WTC11 (cell line): ENCODE measurements at places on chromosomes 2 and 18. TPM values are rescaled to one million over a fixed set of nuclear protein-coding genes. Genes with fewer than 3 reads are reported as not detected.
A peak's percentile ranks its signal among the peaks of the same experiment; 100 is the strongest.

GRCh38 chr2:24912986-24913385 lies 7.1 kb downstream of the ADCY3 start:
- peak; percentile 8 for DNase-seq

PIEZO2 gene
- total RNA-seq: 10.7 to 16.9 TPM (median 15.1 TPM) in 3 replicates

TTR gene
- 1.0 to 1.7 TPM (median 1.3 TPM) in 3 replicates for total RNA-seq

DNA sequence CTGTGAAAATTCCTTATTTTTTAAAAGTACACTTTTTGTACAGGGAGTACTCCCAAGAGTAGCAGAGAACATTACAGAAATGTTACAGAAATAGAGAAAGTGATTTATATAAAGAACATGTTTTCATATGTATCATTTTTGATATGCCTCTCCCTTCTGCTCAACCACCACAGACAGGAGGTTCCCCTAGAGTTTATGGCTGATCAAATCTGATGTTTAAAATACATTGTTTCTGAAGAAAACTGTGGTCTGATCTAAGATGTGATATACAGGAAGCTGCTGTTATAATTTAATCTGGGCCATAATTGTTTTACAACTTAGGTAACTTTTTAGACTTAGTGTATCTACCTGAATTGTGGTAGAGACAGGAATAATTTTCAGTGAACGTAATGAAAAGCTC lies 37.0 kb downstream of the STAT4 start:
- DNase-seq: no peak

PGAP1 gene
- 25.2 to 29.4 TPM (median 28.2 TPM) in 3 replicates for total RNA-seq

GRCh38 chr2:137842430-137842829 lies 121.8 kb upstream of the HNMT start:
- DNase-seq: no peak

DNA sequence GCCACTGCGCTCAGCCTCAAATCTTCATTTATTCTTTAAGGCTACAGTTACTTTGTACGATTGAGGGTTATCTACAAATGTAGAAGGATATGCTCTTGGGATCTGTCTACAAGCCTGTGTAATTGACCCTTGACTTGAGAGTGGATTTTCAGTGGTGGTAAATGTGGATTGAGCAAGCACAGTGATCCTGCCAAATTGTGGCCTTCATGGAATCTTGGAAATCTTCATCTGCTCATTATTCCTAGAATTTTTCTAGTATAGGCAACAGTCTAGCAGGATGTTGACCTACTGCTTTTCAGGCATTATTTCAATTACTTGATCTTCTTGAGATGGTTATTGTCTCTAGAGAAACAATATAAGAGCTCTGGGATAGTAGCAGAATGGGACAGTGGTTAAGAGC lies 226.1 kb upstream of the REV1 start:
- no peak for DNase-seq

DNA sequence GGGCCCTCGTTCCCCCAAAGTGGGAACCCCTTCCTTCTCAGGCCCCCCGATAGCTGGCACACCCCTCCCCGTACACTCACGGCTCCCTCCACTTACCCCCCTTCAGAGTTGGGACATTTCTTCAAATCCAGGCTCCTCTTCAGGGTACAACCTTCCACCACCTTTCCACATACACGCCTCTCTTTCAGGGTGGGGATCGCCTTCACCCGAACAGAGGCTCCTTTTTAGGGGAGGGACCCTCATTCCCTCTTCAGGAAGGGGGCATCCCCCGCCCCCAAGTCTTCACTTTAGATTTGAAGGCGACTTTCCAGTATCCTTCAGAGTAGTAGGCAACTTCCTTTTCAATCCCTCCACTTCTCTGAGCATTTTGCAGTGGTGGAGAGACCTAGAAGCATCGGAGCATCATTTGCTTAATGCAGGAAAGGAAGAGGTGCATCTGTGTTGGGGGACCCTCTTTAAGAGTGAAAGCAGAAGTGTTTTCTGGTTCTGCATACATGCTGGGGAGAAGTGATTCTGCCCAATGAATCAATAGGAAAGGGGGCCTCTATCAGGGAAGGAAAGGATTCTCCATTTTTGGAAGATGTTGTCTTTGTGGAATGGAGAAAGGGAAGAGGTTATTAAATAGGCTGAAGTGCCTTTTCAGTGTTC lies 845 bp downstream of the EML4 start:
- DNase-seq: no peak

IL1RL1 gene
- 0.05 TPM in 1 of 3 replicates, not detected in the others for total RNA-seq

DNA sequence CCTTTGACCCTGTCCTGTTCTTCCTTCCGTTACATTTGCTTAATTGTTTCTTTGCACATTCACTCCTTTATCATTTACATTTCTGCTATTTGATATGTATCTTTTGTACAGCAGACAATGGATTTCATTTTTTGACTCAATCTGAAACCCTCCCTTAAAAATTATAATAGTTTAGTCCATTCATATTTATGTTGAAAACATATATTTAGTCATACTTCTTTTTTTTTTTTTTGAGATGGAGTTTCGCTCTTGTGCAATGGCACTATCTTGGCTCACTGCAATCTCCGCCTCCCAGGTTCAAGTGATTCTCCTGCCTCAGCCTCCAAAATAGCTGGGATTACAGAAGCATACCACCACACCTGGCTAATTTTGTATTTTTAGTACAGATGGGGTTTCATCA lies 95.3 kb upstream of the TGFA start:
- DNase-seq: no peak

GRCh38 chr2:108167699-108168098 lies 72.1 kb upstream of the SULT1C3 start:
- DNase-seq: no peak

- DNase-seq: no peak
Observed at GRCh38 chr2:39431592-39432316, 5.3 kb downstream of the MAP4K3 start.
